ENCODE measurements at places on chromosomes 12 and 14.

DNA sequence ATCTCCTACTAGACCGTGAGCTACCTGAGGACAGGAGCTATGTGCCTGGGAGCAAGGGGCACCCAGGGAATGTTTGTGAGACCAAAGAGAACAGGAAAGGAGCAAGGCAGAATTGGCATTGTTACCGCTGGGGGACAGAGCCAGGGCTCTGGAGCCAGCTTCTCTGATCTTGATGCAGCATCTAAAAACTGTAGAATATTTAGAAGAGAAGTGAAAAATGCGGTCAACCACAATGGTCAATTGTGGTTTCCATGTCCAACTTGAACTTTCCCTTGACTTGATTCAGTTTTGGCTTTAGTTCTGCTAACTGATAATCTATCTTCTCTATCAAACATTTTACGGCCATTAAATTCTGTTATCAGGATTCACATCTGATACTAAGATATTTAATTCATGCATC, 201.2 kb downstream of the ANO4 start:
- DNase-seq, result no peak

GRCh38 chr12:67784831-67785230, 136.3 kb downstream of the DYRK2 start:
- no peak for DNase-seq

DNA sequence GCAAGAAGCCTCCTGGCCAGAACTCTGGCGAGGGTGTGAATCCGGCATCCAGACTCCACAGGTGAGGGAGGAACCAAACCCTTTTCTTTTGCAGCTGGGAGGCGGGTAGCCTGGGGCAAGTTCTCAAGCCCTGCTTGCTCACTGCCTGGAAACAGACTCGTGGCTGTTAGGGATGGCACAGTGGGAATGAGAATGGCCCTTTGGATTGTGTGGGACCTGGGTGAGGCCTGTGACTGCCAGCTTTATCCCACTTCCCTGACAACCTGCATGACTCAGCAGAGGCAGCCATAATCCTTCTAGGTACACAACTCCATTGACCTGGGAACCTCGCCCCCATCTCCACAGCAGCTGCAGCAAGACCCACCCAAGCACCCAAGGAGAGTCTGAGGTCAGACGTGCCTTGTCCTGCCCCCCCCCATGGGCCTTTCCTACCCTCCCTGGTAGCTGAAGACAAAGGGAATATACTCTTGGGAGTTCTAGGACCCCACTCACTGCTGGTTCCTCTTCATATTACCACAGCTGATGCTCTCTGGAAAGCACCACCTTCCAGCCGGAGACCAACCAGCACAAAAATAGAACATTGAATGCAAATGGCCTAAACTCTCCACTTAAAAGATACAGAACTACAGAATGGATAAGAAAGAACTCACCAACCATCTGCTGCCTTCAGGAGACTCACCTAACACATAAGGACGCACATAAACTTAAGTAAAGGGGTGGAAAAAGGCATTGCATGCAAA, 5.1 kb upstream of the GPR33 start:
- no peak for DNase-seq

GRCh38 chr14:105075379-105076295, 10.4 kb upstream of the GPR132 start:
- no peak for DNase-seq

DNA sequence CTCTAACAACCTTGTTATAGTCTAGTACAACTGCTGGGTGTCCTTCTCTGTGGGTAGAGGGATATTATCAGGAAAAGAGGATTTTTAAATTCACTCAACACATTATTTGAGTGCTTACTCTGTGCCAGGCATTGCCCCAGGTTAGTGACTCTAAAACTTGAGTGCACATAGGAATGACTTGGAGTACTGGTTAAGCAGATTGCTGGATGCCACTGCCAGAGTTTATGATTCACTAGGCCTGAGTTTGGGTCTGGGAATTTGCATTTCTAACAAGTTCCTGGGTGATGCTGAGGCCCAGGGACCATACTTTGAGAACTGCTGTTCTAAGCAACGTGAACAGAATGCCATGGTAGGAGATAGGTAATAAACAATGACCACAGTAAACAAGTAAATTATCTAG, 96.6 kb downstream of the CFAP54 start:
- no peak for DNase-seq

GRCh38 chr12:116508145-116509121, 50.7 kb upstream of the MAP1LC3B2 start:
- DNase-seq, result no peak

DNA sequence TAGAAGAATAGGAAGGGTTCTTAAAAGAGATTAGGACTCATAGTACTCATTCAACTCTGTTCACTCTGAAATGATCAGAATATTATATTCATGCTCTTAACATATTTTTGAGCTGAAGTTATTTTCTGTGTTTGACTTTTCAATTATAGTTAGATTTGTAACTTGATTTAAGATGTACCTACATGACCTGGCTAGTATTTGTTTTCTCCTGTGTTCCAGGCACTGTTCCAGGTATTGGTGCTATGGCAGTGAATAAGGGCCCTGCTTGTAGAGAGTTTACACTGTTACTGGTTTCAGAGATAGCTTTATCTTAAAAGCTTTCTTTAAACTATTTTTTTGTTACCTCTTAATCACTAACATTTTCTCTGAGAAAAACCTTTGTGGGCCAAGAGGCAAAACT, 19.1 kb upstream of the SLC17A8 start:
- no peak for DNase-seq

DNA sequence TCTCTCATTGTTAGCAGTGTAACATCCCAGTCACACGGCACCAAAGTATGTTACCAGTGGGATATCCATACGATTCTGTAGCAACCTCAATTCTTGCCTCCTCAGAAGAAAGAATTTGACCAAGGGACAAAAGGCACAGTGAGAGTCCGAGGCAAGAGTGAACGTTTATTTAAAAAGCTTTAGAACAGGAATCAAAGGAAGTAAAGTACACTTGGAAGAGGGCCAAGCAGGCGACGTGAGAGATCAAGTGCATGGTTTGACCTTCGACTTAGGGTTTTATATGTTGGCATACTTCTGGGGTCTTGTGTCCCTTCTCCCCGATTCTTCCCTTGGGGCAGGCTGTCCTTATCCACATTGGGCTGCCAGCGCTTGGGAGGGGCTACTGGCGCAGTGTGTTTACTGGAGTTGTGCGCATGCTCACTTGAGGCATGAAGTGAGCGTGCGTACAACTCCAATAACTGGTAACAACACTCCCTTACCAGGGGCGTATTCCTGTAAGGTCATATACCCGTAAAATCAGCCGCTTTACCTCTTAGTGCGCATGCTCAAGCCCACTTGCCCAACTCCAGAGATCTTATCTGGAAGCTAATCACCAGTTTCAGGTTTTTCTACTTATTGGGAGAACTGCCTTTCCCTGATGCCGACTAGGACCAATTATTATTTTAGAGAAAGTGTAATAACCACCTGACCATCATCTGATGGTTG, 71.7 kb downstream of the FAR2 start:
- DNase-seq, result no peak

GRCh38 chr14:64725261-64725815, 21.1 kb downstream of the PLEKHG3 start:
- no peak for DNase-seq

DNA sequence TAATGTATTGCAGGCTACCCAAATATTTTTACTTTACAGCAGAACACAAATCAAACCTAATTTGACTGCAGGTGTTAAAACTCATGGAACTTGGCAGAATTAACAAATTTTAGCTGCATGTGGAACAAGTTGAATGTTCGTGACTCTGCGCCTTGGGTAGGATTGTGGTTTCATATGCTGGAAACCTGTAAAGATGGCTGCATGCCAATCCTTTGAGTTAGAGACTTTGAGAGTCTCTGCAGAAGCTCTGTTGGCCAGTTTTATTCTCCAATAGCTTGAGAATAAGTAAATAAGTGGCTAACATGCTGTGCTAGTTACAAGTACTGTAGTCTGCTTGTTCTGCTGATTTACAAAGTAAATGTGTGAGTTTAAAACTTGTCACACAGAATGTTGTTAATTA, 77.8 kb downstream of the PDE6H start:
- no peak for DNase-seq

DNA sequence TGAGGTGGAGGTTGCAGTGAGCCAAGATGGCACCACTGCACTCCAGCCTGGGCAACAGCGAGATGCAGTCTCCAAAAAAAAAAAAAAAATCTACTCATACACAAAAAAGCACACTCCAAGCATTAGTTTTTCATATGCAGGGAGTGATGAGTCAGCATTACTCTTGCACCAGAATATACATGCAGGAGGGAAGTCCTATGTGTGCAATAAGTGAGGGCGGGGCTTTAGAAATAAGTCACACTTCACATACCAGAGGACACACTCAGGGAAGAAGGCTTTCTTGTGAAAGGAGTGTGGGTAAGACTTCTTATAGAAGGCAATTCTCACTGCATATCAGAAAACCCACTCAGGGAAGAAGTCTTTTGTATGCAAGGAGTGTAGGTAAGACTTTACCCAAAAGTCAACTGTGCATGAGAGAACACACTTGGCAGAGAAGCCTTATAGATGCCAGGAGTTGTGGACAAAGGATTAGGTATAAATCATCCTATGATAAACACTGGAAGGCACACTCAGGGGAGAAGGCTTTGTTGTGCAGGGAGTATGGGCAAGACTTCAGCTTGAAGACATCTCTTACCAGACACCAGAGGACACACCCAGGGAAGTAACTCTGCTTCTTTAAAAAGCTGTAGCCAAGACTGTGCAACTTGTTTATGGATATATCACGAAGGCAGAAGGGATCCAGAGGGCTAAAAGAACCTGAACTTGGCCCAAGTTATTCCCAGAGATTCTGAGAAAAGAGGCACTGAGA, 50.5 kb downstream of the ATF7 start:
- no peak for DNase-seq

GRCh38 chr14:105383083-105383730, 15.1 kb upstream of the TEX22 start:
- DNase-seq, result no peak

Measured in effector memory CD4-positive, alpha-beta T cell (primary cell).